ENCODE measurements at places on chromosomes 6 and 20.

DNA sequence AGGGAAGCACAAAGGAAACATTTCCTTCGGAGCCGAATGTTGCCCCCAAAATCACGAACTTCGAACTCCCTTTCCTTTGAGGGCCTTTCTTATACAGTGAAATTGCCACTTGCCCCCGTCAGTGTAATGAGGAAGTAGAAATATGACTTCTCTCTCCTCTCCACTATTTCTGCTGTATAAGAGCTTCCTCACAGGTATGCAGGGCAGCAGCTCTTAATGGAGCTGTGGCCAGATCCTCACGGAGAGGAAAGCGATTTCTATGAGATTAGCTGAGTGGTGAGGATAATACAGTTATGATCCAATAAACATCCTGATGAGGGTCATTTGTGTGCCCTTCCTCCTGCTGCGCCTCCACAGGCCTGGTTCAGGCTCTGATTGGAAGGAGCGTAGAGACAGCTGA, 10.8 kb upstream of the CPNE5 start:
- no peak for DNase-seq

GRCh38 chr20:52349806-52350205, 158.2 kb upstream of the ZFP64 start:
- DNase-seq = no peak

DNA sequence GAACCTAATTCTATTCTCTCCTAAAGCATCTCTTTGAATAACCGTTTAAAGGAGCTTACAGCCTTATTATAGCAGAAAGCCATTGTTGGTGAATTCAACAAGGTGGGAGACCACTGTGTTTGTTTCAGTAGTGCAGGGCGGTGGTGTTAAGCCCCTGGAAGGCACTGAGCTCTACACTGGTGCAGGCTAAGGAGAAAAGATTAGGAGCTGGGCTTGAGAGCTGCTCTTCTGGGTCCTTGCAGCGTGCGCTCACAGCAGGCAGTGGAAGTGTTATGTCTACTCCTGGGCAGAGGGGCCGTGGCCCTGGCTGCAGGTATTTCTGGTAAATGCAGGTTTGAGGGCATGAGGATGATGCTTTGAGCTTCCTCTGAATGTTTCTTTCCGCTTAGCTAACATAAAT, 361.2 kb downstream of the RNF144B start:
- no peak for DNase-seq

DNA sequence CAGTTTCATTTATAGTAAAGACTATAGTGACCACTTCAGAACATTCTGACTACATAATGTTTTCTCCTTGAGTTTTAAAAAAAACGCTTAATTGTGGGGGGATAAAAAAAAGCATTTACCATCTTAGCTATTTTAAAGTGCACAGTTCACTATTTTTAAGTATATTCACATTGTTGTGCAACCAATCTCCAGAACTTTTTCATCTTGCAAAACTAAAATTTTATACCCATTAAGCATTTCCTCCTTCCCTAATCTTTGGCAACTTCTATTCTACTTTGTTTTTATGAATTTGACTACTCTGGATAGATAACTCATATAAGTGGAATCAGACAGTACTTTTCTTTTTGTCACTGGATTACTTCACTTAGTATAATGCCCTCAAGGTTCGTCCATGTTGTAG, 62.3 kb downstream of the FKBP5 start:
- DNase-seq = no peak

DNA sequence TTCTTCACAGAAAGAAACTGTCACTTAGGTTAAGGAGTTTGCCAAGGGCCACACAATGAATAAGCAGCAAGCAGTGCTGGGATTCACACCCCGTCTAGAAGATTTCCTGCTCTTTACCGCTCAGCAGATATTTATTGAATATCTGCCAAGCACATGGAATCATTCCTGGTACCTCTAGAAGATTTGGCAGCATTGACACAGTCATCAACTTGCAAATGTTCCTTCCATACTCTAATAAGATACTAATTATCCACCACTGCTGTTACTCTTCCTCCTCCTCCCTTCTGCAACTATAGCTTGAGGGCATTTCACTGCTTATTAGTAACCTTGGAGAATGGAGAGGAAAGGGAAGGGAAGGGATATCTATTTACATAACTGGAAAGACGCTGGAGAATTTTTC, 13.0 kb downstream of the MOXD1 start:
- DNase-seq = no peak

DNA sequence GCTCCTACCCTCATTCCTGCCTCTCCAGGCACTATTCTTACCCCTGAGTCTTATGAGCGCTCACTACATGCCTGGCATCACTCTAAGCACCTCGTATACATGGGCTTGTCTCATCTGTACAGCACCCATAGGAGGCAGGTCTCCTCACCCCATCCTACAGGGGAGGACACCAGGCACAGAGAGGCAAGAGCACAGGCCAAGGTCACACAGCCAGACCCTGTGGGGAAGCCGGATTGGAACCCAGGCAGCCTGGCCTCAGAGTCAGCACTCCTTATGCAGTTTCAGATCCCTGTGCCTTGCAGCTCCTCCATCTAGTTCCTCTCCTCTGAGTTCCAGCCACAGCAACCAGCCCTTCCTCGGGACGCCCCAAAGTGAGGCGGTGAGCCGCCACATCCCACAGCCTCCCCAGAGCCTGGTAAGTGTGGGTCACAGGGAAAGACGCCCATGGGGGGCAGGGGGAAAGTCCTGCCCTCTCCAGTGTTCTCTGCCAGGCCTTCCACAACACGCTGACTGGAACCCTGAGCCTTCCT, 103.3 kb downstream of the NFATC2 start:
- DNase-seq = no peak

- DNase-seq = no peak
Observed at GRCh38 chr6:162683135-162683534, 44.4 kb downstream of the PRKN start.

DNA sequence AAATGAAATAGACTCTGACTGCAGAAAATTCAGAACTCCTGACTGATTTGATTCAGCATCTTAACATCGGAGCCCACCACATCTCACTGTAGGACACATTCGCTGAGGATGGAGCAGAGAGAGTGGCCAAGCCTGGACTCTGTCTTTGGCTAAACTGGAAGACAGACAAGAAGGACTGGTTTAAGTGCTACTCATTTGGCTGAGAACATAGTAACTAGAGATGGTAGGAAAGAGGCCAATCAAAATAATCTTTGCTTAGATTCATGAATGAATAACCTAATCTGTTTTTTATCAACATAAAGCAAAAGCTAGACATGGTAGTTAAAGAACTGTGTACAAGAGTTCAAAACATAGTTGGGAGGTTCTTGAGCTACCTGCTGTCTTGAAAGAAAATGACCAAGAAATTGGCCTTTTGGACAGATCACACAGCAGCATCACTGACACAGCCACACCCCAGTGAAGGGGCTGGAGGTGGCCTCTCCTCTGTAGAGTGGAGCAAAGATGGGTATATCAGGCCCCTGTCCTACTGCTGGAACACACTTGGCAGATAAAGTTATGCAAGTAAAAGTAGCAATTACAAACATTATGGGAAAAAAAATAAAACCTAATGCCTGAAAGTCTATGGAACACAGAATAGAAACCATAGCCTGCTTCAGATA, 87.1 kb upstream of the NT5E start:
- no peak for DNase-seq
